Stimulated activated CD8-positive, alpha-beta memory T cell treated with anti-CD3 and anti-CD28 coated beads, Interleukin-7, amount 100 ng/mL, for 1 hour (primary cell): ENCODE measurements at places on chromosomes 4 and X.

DNA sequence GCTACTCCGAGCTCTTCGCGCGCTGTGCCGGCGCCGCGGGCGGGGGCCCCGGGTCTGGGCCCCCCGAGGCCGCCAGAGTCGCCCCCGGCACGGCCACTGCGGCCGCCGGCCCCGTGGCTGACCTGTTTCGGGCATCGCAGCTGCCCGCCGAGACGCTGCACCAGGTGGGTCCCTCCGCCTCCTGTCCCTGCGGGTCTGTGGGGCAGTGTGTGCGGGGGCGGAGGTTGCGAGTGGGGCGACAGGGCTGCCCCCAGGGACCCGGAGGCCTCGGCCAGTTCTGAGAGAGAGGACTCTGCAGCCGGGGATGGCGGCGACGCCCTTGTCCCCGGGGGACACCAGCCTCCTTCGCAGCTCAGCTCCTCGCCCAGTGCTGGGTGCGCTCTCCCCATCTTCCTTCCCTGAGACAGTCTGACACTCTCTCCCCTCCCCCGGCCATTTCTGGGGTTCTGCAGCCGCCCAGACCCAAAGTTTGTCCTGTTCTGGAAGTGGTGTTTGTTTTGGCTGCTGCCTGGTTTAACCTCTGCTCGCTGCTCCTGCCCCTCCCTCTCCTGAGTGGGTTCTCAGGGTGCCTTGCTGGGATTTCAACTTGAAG is 609 bp downstream of the REPS2 start:
- no peak for DNase-seq

DNA sequence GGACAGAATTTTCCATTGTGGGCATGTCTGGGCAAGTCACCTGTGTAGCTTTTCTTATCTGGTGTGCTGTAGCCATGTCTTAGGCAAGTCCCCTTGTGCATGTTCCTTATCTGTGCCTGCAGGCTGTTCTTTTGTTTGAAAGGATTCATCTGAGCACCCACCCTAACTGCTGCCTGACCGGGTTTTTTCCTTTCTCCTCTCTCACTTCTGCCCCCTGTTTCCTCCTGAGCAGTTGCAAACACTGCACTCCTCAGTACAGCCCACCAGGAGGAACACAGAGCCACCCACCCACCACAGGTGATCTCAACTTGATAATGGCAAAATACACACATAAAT is 29.2 kb upstream of the IL9R start:
- no peak for DNase-seq

DNA sequence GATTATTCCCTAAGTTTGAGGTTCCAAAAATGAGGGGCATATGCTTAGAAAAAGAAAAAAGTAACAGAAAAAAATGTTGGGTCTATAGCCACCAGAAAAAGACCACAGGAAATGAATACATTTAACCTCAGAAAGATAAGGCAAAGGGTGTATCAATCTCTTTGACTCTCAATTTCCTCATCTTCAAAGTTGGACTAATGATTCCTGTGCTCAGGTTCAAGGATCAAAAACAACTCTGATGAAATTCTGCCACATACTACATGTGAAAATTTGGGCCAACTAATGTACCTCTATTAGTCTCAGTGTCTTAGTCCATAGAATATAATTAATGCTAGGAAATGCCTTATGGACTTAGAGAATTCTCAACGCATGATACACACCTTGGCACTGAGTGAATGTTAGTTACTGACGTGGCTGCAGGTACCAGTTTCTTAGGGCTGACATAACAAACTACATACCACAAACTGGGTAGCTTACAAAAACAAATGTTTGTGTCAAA is 257.7 kb downstream of the ANKRD50 start:
- DNase-seq = no peak

DNA sequence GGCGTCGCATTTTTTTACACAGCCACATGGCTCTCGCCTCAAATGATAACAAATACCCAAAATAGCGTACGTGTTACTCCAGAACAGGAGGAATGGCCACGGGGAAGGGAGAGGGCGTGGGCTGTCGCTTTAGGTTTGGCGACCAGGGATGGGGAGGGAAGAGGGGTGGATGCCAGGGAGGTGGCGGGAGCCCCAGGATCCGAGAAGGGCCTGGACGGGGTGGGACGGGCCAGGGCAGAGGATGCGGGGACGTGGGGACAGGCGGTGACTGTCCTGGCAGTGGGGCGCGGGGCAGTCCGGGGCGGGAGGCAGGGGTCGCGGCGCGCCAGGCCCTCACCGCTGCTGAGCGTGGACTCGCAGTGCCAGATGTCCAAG is 631 bp downstream of the TMEM47 start:
- DNase-seq = no peak

DNA sequence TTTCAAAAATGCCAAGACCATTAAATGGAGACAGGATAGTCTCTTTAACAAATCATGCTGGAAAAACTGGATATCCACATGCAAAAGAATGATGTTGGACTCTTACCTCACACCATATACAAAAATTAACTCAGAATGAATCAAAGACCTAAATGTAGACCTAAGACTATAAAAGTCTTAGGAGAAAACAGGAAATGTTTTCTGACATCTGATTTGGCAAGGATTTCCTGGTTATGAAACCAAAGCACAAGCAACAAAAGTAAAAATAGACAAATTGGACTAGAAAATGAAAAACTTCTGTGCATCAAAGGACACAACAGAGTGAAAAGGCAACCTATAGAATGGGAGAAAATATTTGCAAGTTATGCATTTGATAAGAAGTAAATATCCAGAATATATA is 37.6 kb downstream of the ARFIP1 start:
- DNase-seq = no peak

DNA sequence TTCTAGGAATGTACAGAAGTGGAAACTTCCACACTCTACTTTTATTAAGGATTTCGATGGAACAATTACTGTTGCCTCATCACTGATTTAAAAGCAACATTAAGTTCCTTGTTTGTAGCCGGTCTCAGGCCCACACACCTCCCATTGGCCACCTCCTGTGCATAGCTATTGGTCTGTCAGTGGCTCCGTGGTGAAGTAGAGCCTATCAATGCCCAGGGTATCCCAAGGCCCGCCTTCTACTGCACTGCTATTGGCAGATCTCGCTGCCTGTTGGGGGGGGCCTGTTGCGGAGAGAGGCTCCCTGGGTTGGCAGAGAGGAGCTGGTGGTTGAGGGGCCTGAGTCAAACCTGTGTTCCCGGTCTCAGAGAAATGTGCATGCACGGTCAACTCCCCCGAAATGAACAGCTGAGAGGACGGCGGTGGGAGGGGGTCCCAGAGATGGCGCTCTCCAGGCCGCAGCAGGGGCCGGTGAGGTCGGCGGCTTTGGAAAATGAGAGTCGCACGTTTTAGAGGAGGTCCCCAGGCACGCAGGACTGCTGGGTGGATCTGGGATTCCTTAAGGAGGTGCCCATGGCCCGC is 4.9 kb upstream of the ARAF start:
- peak; percentile 55 for DNase-seq

GRCh38 chrX:108020631-108021030 is 24.2 kb upstream of the VSIG1 start:
- no peak for DNase-seq

GRCh38 chr4:102717448-102718092 is 43.2 kb downstream of the MANBA start:
- DNase-seq = no peak

DNA sequence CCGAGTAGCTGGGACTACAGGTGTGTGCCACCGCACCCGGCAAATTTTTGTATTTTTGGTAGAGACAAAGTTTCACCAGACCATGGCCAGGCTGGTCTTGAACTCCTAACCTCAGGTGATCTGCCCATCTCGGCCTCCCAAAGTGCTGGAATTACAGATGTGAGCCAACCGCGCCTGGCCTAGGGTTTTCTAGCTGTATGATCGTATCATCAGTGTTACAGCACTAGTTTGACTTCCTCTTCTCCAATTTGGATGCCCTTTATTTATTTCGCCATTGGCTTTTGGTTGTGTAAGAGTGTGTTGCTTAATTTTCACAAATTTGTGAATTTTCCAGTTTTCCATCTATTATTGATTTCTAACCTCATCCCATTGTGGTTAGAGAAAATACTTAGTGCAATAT is 5.2 kb downstream of the TKTL1 start:
- DNase-seq = no peak

DNA sequence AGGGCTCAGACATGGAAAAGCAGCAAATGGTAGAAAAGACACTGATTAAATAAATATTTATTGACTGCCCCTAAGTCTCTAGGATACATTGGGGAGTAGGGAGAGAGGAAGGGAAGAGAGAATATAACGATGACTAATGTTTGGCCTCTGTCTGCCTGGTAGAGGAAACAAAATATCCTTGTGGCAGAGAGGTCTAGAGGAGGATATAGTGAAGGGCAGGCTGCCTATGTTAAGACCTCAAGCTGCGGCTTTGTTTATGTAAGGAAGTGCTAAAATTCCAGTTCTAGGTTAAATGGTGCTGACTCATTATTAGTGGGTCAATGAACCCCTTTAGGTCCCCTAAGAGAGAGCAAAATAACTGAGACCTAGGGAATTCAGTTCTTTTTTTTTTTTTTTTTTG is 427.3 kb upstream of the FTHL17 start:
- no peak for DNase-seq

DNA sequence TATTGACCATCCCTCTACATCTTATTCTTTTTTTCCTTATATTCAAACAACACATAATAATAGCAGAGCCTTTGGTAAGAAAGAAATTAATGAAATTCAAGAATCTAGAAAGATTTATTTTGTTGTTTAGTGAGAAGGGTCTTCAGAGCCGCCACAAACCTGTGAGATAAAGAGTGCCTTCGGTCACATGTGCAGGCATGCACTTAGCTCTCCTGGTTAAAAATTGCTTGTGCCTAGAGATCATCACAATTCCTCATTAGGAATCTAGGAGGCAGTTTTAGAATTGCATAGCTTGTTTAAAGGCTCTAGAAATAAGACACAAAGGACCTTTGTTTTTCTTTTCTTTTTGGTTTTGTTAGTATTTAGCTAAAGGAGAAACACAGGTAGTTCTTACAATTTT is 1948.4 kb upstream of the IGFBP7 start:
- no peak for DNase-seq

- no peak for DNase-seq
Measured at GRCh38 chr4:143341186-143341755, 4.6 kb downstream of the GAB1 start.

DNA sequence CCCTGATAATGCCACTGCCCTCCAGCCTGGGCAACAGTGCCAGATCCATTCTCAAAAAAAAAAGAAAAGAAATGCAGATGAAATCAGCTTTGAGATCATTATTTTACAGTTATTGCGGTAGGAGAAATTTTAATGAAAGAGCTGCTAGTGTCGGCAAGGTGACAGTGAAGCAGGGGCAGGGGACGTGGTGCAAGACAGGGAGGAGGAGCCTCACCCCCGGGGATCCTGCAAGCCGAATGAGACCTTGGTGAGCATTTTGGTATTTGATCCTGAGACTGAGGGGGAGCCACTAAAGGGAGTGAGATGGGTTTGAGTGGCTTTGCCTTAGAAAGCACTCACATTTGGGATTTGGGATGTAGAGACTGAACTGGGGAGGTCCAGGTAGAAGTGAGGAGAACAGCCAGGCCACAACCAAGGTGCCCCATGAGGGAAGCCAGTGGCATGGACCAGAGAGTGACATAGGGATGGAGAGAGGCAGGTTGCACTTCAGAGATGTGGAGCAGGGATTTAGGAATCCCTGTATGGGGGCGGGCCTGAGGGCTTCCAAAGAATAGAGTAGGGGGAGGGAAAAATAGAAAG is 23.6 kb downstream of the RBM10 start:
- no peak for DNase-seq

DNA sequence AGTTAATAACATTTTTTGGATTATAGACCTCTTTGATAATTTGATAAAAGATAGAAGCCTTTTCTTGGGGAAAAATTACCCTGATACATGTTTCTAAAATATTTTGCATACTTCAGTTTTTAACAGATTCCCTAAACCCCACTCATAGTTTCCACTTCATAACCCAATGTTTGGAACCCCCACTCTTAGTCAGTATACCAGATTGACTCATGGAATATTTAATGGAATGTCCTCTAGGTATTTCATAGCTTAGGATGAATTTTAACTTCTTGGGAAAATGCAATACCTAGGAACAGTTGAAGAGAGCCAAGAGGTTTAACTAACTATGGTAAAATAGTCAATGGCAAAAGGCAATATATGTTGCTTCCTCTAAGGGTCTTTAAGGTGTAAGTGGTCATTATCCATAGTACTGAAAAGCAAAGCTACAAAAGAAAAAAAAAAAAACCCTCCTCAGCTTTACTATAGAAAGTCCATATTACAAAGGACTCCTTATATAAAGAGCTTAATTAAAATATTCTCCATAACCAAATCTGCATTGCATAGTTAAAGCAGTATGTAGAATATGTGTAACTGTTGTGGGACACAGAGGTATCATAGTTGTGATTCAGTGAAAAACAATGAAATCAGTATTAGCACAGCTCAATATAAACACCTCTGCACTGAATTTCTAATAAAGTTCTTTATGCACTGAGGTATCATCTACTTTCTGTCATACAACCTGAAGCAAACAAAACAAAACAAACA is 159.9 kb downstream of the PCDH7 start:
- DNase-seq = no peak

DNA sequence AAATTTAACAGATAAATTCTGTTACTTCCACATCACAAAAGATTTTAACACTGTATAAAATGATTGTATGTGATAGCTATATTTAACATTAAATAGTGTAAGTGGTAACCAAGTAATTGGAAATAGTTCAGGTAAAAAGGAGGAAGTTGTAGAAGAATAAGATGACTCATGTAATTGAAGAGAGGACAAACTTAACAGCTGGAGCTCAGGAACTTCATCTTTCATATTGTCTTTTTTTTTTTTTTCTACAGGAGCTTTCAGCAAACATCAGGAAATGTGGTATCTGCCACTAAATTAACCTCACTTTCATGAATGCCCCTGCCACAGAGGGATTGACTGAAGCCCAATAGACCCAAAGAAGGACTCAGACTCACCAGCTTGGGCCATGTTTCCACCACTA is 188.4 kb upstream of the VEGFC start:
- no peak for DNase-seq

DNA sequence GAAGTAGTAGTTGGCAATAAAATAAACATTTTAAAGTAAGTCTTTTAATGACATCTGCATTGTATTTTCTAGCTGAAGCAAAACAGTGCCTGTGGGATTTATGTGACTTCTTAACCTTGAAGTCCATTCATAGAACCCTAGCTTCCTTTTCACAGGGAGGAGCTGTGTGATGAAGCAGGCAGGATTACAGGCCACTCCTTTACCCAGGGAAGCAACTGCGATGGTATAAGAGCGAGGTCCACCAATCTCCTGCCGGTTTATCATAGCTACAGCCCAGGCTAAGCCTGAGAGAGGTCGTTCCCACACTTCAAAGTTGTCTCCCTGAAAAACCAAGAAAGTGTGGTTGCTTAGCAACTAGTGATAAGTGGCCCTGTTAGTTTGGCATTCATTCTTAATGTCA is 7.0 kb downstream of the RPL36A start:
- no peak for DNase-seq

DNA sequence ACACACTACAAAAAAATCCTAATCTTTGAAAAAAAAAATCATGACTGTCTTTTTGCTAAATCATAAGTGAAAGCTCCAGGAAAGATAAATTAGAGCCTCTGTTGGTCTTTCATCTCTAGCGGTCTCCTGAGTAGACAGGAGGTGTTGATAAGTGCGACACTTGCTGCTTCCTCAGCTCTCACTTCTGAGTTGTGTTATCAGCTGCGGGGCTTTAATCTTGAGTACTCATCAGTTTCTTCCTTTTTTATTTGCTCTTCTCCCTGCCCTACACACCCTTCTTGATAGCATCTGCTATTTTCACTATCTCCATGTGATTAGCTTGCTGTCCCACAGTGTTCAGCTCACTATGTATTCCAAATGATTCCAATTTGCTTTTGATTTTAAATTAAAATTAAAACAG is 1449.2 kb downstream of the C4orf33 start:
- no peak for DNase-seq

GRCh38 chr4:88803600-88804096 is 106.0 kb upstream of the NAP1L5 start:
- DNase-seq = no peak

GRCh38 chr4:100356172-100356571 is 161.7 kb downstream of the EMCN start:
- DNase-seq = no peak
